ENCODE measurements at places on chromosomes 4 and X.

GRCh38 chrX:93673056-93673868 is at the start of gene NAP1L3:
TSS of gene NAP1L3 (minus strand) at chrX:93673578. CDS start at chrX:93673304, 274 bp downstream.
- peak; percentile 97 for DNase-seq

DNA sequence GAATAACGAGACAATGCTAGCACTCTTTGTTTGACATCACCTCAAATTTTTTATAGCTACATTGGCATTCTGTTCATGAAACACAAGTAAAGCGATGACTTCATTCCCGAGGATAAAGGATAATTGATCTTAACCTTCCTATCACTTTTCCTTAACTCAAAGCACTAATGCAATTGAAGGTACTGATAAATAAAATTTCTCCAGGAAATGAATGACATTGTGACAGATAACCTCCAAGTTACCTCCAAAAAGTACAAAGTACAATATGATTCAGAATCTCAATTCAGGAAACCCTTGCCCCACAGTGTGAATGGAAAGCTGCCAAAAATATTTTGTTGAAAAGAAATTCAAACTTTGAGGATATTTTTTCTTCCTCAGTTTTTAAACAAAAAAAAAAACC is 1.8 kb downstream of the PRSS12 start:
- no peak for DNase-seq

GRCh38 chr4:71444395-71444794 is 105.6 kb downstream of the SLC4A4 start:
- no peak for DNase-seq

GRCh38 chrX:143571521-143571920 is 54.2 kb upstream of the SPANXN3 start:
- DNase-seq, result no peak

GRCh38 chrX:39883666-39884065 is 214.1 kb downstream of the BCOR start:
- no peak for DNase-seq

GRCh38 chr4:3291411-3291968 is 1.3 kb upstream of the RGS12 start:
- DNase-seq, result no peak

DNA sequence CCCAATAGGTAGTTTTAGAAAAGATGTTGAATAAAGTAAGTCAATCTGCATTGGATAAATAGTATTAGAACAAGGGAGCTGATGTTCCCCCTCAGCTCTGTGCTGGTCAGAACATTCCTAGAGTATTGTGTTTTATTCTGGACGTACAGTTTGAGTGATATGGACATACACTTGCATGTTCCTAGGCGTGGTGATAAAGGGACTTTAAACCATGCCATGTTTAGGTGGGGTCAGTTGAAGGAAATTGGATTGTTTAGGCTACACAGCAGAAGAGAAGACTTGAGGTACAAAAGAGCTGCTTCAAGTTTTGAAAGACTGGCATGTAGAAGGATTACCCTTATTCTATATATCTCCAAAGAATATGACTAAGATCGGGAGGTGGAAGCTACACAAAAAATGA is 21.6 kb downstream of the GK start:
- DNase-seq, result no peak

DNA sequence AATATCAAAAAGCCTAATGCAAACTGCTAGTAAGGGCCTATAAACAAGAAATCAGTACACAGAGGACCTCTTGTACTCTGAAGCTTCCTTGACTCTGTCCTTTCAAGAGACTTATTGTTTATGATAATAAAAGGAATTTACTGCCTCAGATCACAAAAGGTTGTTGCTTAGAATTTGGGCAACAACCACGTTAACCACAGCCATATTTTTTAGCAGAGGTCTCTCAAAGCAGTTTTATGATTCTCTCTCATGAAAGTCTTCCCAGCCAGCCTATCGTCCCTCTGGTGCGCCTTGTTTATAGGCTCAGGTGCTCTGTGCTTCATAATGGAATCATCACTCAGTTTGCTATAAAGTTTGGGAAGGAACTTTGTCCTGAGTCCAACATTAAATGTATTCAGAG is 270.6 kb downstream of the RCHY1 start:
- DNase-seq, result no peak

GRCh38 chr4:187552781-187553180 is 442.8 kb upstream of the ZFP42 start:
- DNase-seq, result no peak

DNA sequence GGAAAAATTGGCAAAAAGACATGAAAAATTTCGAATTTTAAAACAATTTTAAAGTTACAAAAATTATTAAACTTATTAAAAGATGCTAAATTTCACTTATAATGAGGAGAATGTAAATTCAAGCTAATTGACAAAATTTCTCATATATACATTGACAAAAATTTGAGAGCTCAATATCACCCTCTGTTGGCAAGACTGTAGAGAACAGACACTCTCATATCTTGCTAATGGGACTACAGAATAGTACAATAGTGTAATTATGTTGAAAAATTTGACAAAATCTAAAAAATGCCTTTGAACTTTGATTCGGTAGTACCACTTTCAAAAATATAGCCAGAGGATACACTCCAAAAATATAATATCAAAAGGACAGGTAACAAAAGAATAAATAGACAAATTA is 29.8 kb downstream of the DCAF8L2 start:
- DNase-seq, result no peak

- peak; percentile 41 for DNase-seq
Observed at GRCh38 chrX:44874420-44875184, 1.6 kb downstream of the KDM6A start.

DNA sequence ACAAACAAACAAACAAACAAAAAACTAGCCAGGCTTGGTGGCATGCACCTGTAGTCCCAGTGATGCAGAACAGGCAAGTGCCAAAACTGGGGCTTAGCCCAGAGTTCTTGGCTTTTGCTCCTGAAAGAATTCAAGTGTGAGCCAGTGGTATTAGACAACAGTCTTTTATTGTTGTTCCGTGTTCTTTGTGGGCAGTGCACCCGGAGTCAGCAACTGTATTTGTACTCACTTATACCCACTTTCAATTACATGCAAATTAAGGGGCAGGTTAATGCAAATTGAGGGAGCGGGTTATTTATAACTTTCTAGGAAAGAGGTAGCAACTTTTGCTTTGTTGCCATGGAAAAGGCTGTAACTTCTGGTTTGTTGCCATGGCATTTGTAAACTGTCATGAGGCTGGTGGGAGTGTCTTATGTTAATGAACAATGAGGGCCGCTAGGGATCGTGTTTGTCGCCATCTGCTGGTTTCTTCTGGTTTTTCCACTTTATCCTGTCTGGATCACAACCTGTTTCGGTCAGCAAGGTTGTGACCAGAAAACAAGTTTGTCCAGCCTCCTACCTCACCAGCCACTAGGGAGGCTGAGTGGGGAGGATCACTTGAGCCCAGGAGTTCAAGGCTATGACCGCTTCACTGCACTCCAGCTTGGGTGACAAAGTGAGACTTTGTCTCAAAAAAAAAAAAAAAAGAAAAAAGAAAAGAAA is 88.8 kb upstream of the ESX1 start:
- peak; percentile 72 for DNase-seq

GRCh38 chrX:17964871-17965270 is 103.8 kb upstream of the RAI2 start:
- no peak for DNase-seq

DNA sequence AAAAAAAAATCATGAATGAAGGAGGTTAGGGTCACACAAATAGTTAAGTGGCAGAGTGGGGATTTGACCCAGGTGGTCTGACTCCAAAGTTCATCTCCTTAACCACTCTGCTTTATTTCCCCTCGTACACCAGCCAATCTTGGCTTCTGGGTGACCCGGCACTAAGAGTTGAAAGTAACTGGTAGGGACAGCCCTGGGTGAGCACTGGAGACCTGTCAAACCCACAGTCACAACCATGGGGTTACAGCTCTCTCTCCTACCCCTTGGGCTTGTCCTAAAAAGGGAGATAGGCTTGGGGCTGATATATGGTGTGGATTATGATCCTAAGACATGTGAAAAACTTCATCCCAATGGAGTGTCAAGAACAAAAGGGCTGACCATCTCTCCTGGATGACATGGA is 12.5 kb downstream of the IGFBP7 start:
- DNase-seq, result no peak

DNA sequence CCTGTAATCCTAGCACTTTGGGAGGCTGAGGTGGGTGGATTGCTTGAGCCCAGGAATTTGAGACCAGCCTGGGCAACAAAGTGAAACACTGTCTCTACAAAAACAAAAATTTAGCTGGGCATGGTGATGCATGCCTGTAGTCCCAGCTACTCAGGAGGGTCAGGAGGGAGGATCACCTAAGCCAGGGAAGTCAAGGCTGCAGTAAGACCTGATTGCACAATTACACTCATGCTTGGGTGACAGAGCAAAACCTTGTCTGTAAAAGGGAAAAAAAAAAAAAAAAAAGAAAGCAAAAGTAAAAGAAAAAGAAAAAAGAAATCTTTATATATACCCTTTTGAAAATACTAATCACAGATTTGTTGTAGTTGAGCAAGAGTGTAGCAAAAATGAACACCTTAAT is 801.0 kb upstream of the IGFBP7 start:
- DNase-seq, result no peak

- no peak for DNase-seq
Observed at GRCh38 chr4:40262077-40262528, 65.3 kb downstream of the RHOH start.

- no peak for DNase-seq
Observed at GRCh38 chrX:38999967-39000745, 198.9 kb downstream of the MID1IP1 start.

DNA sequence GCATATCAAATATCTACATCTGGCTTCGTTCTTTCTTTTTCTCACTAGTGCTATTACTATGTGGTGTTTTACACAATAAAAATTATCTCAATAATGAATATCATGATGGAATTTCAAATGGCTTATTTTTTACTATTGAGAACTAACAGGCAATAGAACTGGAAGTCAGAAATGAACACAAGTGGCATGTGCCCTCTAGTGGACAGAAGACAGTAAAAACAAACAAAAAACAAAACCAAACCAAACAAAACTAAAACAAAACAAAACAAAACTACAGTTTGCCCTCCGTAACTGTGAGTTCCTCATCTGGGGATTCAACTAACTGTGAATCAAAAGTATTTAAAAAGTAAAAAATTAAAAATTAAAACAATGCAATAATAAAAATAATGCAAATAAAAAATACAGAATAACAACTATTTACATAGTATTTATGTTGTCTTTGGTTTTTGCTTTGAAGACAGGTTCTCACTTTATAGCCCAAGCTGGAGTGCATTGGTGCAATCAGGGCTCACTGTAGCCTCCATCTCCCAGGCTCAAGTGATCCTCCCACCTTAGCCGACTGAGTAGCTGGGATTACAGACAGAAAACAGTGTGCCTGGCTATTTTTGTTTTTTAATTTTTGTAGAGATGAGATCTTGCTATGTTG is 195.6 kb upstream of the TACR3 start:
- DNase-seq, result peak; percentile 42

GRCh38 chr4:108398836-108399235 is 221.5 kb upstream of the RPL34 start:
- no peak for DNase-seq

- DNase-seq, result no peak
Observed at GRCh38 chr4:59571805-59572430, 1628.2 kb upstream of the ADGRL3 start.

GRCh38 chr4:86557526-86557925 is 36.6 kb upstream of the PTPN13 start:
- no peak for DNase-seq

- DNase-seq, result no peak
Observed at GRCh38 chrX:57447856-57448255, 144.0 kb upstream of the ZXDB start.

DNA sequence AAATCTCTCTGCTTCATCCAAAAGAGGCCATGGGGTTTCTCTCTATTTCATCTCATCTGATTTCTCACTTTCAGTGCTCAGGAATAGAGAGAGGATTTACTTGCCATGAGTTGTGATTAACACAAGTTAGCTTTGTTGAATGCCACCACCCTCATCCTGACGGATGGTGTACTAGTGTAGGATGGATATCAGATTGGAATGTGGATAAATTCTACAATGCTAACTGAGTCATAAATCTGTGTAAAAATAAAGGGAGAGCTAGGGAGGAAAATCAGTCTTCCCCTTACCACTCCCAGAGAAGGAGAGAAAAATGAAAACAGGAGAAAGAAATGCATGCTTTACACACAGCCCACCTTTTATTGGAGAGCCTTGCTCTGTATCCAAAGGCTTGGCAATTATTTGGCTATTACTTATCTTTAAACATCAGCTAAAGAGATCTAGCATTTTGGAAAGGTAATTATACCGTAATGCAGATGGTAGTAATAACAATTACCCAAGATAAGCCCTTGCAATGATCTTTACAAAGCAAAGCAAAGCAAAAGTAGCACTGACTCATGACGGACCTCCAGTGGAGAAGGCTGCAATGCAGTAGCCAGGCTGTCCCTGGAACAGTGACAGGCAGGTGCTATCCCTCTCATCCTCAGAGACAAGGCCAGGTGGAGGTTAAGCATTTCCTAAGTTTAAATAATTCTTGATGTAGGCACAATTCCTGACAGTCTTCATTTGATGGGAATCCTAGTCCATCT is 306.3 kb upstream of the PPARGC1A start:
- DNase-seq, result no peak

DNA sequence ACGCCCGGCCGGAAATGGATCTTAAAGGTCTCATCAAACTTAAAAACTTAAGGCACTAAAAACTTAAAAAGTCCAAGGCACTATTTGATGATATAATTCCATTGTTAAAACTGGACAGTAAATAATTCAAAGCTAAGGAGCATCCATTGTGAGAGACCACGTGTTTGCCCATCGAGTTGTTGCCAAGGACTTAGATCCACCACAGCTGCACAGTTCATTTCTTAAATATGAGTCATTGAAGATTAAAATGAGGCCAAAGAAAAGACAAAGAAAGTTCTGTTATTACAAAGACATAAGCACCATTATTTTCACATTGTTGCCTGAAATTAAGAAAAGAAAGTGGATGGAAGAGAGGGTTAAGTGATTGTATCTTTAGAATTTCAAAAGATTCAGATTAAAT is 411.5 kb upstream of the FTHL17 start:
- DNase-seq, result no peak

- DNase-seq, result no peak
Observed at GRCh38 chr4:176566769-176567168, 226.0 kb downstream of the VEGFC start.

- DNase-seq, result no peak
Observed at GRCh38 chr4:31187979-31188378, 467.8 kb downstream of the PCDH7 start.

- no peak for DNase-seq
Observed at GRCh38 chrX:29541038-29541437, 674.3 kb upstream of the MAGEB2 start.

All from brain (organoid and tissue), 16 donors.